Colonic mucosa (tissue), 4 donors: ENCODE measurements at places on chromosomes 16 and 17.

- no peak for DNase-seq
Observed at GRCh38 chr16:27738596-27738995, 188.7 kb downstream of the KATNIP start.

DNA sequence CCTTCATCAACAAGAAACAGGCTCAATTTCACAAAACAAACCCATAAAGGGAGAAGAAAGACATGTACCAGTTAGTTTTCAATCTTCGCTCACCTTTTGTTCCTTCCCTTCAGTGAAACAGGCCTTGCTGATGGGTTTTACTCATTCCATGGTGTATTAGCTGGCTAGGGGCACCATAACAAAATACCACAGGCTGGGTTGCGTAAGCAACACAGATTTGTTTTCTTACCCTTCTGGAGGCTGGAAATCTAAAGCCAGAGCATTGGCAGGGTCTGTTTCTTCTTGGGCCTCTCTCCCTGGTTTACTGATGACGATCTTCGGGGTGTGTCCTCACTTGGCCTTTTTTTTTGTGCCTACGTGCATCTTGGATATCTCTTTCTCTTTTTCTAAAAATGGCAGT, 383.4 kb upstream of the RBFOX1 start:
- DNase-seq = no peak

DNA sequence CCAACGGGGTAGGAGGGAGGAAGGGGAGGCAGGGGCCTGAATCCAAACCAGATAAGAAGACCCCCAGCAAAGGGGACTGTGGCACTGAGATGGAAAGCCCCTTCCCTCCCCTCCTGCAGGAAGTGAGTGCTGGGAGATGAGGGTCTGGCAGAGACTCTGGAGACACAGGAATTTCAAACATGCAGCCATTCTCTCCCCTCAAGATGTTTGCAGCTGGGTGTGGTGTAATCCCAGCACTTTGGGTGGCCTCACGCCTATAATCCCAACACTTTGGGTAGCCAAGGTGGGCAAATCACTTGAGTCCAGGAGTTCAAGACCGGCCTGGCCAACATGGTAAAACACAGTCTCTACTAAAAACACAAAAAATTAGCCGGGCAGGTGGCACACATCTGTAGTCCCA, 33.9 kb upstream of the FAAP100 start:
- DNase-seq = no peak

DNA sequence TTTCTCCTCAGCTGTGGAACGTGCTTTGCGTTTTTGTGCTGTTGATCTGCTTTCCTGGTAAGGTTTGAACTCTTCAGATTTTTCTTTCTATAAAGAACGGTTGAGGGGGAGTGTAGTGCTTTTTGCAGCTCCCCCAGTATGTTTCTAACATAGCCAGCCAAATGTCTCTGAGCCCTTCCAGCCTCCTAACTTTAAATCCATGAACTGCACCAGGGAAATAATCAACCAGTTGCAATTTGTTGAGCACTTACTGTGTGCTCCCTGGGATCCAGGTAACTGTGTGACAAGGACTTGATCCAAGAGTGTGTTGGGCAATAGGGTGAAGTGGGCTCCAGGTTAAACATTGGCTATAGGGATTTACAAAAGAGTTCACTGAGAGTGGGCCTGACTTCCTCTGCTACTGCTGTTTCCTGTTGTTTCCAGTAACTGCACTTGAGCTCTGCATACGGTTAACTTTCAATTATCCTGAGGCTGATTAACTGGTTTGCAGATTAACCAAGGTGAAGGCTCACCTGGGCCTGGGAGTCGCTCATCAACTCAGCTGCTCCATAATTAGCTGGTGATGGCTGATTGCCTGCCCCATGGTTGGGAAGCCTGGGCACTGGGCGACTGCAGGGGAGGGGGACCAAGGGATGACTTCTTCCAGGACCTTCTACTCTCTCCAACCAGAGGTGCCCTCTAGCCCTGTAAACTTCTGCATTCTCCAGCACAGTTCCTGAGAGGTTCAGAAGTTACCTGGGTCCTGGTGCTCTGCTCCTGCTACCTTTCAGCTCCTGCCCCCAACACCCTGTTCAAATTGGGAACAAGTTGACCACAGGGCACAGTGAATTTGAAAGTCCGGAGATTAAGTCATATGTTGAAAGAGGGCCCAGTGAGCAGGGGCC, 19.5 kb downstream of the HLF start:
- DNase-seq = no peak

- DNase-seq = no peak
Observed at GRCh38 chr17:73103641-73104335, 11.3 kb upstream of the SLC39A11 start.

DNA sequence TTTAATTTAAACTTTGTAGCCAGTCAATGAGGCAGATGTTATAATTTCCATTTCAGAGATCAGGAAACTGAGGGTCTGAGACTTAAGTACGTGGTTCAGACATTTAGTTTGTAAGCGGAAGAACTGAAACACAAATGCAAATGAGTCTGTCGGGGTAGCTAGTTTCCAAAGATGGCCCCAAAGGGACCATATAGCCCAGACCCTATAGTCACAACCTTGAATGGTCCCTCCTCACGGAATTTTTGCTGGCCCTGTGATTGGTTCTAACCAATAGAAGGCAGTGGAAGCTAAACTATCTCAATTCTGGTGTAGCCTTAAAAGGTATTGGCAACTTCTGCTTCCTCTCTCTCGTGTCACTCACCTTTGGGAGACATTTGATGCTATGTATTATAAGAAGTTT, 7.5 kb upstream of the BCO1 start:
- DNase-seq = no peak

DNA sequence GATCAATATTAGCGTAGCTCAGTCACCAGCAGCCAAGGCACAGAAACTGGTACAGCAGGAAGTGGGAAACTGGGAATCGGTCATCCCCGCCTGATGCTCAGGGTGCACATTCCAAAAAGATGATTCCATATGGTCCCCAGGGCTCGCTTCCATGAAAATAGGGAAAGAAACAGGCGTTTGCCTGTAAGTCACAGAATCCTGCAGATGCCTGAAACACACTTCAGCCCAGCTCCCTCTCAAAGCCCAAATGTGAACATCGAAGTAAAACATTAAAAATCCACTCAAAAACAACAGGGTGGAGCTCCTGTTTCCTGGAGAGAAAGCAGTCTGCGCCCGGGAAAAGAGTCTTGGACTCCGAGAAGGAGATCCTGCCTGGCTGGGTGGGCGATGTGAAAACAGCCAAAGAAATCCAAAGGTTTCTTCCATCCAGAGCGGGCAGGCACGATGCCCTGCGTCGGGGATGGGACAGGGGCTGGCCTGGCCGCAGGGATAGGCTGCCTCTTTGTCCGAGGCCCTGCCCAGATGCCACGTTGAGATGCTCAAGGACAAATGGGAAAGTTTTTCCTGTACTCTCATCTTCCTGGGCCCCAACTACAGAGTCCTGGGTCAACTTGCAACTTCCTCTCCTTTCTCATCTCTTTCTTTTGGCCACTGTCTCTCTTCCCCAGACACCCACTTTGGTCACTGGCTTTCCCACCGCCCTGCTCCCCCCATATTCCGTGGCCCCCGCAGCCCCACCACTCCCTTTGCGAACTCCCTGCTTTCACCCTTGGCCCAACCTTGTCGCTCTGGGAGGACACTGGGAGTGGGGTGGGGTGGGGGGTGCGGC, 743 bp downstream of the WIPI1 start:
- DNase-seq = peak; percentile 85

DNA sequence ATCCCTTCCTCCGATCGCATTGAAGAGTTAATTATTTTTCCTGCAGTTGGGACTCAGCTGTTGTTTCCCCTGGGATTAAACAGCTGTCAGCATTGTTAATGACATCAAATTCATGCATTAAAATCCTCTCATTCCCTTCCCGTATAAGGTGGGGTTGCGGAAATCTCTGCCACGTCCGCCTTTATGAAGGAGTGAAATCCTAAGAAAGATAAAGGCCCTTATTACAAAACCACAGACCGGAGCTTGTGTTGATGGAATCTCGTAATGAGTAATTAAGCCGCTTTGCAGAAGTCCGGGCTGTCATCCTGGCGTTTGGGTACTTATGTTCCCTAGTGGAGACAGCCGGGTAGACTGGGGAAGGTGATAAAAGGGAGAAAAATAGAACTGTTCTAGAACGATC, 627.6 kb downstream of the MAF start:
- DNase-seq = no peak

GRCh38 chr16:35308674-35309073, 1849.3 kb downstream of the TP53TG3F start:
- no peak for DNase-seq

GRCh38 chr16:10923146-10923649, 19.1 kb downstream of the DEXI start:
- no peak for DNase-seq

DNA sequence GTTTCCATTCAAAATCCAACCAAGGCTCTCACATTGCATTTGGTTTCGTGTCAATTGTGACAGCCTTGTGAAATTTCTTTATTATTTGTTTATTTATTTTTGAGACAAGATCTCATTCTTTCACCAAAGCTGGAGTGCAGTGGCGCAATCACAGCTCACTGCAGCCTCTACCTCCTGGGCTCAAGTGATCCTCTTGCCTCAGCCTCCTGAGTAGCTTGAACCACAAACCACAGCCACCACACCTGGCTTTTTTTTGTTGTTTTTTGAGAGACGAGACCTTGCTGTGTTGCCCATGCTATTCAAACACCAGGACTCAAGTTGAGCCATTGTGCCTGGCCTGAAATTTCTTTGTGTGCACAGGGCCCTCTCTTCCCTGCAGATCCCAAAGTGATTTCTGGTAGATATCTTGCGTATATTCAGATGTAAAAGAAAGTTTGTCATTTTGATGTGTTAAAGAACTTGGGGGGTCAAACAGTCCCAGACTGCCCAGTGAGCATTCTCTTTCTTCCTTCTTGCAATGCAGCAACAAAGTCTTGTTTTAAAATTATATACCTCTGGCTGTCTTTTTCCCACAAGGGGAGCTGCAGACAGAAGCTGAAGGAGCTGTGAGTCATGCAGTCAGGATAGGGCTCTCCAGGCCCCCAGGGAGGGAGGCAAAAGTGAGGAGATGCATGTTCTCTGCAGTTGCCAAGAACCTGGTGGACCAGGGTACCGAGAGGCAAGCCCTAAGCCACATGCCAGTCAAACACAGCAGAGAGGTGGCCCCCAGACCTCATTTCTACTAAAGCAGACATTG, 15.5 kb upstream of the USP22 start:
- DNase-seq = no peak

GRCh38 chr17:71184716-71185115, 936.1 kb upstream of the SOX9 start:
- no peak for DNase-seq

DNA sequence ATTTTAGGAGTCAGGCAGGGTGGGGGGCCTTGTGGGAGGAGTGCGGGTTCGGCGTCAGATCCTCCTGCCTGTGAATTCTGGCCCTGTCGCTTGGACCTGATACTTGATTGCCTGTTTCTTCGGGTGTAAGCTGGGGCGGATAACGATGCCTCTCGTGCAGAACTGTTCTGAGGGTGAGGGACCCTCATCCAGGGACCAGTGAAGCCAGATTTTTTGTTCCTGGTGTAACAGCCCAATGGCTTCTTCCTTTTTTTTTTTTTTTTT, 1.3 kb downstream of the TBCD start:
- no peak for DNase-seq

DNA sequence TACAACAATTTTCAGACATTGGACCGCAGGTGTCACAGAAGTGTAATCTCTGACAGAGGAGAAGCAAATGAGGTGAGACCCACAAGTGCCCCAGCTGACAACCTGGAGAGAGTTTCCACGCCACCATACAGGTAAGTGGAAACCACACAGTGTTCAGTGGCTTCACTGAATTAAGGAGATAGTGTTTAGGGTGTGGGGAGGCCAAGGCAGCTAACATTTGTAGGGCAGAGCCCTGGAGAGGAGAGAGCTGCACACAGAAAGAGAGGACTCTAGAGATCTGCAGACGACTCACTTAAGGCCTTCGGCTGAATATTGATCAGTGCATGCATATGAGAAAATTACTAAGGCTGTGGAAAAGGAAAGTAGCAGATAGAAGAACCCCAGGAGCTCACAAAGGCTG, 228.9 kb upstream of the TNRC6C start:
- no peak for DNase-seq

DNA sequence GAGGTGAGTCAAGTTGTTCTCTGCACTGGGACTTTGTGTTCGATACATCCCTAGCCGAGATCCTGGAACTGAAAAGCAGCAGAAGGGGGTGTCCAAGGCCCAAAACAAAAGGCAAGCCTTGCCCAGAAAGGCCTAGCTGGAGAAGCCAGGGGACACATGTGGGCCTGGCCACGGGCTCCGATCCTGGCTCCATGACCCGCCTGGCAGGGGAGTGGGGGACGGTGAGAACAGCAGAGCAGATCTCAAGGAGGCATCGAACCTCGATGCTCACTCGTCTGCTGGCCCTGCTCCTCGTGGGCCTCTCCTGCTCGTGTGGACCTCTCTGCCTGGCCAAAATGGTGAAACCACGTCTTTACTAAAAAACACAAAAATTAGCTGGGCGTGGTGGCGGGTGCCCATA, 8.9 kb downstream of the CCNF start:
- no peak for DNase-seq

DNA sequence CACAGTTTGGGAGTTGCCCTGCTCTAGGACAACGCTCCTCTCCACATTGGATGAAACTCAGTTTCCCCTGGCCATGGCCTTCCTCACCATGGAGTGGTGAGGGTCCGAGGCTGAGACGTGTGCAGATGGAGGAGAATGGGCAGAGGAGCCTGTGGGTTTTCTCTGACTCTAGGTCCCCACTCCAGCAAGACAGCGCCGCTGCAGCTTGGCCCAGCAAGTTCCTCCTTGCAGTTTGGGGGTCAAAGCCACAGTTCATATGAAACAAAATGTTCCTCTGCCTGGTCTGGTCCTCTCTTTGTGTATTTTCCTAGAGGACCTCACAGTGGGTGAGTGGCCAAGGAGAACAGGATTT, 2.3 kb downstream of the C16orf54 start:
- no peak for DNase-seq

DNA sequence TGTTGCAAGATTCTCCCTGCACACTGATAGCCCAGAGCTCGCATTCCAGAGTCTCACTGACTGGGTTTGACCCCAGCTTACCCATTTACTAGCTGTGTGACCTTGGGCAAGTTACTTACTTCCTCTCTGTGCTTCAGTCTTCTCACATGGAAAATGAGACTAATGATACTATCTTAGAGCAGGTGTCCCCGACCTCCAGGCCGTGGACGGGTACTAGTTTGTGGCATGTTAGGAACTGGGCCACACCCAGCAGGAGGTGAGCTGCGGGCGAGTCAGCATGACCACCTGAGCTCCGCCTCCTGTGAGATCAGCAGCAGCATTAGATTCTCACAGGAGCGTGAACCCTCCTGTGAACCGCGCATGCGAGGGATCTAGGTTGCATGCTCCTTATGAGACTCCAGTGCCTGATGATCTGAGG, 15.8 kb downstream of the ANKFY1 start:
- DNase-seq = peak; percentile 84

GRCh38 chr16:89344846-89345611, 127.5 kb downstream of the ZNF778 start:
- no peak for DNase-seq

GRCh38 chr17:47738178-47738577, 5.1 kb downstream of the TBX21 start:
- no peak for DNase-seq

- DNase-seq = no peak
Observed at GRCh38 chr16:56190677-56191155, 573 bp upstream of the GNAO1 start.
